Stimulated activated CD4-positive, alpha-beta T cell treated with anti-CD3 and anti-CD28 coated beads, Interleukin-4, amount 100 ng/mL, for 48 hours (primary cell): ENCODE measurements at places on chromosomes 3 and 15.

DNA sequence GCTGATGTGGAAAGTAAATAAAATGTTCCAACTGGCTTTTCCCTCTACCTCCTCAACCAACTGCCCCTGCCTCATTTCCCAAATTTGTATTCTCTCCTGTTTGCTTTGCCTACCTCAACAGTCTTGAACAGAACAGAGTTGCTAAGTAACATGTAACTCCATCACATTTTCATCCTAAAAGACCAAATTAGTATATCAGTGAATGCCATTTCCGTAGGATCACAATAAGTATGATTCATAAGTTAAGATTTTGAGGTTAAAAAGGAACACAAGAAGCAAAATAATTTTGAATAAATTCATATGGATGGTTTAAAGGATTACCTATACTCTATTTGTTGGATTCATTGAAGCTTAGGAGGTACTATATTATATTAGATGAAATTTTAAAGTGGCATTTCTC, 154.9 kb downstream of the ECT2 start:
- no peak for DNase-seq

- no peak for DNase-seq
Measured at GRCh38 chr15:59338414-59338813, 34.3 kb downstream of the MYO1E start.

- DNase-seq, result no peak
Measured at GRCh38 chr3:166257715-166258114, 420.5 kb upstream of the BCHE start.

DNA sequence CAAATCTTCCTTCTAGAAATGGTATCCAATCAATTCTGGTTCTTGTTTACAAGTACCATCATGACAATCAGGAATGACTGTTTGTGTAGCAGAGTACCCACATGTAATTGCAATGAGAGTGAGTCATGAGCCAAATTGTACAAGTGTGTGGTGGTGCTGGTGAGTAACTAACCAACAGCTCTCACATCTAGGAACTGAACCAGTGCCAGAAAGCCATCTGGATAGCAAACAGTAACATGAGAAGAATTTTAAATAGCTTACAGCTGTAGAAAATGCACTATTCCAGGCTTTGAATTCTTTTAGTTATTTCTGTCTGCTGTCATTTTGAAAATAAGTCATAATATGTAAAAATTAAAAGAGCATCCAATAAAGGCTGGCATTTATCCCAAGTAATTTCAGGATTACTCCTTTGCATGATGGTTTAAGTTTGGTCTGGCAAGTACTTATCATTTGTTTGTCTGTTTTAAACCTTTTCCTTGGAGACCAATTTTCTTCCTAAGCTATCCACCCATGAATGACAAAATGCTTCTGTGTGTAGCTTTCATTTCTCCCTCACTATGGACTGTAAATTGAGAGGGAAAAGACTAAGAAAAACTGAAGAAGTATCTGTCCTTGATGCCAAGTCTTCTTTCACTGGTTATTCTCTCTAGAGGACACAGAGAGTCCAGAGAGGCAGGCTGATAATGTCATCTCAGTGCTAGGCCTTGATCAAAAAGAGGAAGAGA, 60.0 kb downstream of the PIK3CB start:
- no peak for DNase-seq

DNA sequence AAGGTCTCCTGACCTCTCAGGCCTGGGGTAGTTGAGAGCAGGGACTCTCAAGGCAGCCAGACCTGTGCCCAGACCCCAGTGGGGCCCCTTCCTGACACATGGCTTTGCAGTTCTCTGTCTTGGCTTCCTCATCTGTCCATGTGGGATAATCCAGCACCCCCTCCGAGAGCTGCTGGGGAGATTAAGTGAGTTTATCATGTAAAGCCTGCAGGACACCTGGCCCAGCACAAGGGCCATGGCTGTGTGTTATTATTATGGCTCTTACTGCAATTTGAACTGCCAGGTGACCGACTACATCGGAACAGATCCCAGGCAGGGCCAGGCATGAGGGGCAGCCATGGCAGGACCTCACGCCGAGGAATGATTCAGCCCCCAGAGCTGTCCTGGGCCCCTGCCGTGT, 12.6 kb downstream of the DUSP7 start:
- DNase-seq, result no peak

GRCh38 chr15:41490355-41490754, 3.3 kb upstream of the ITPKA start:
- DNase-seq, result no peak

DNA sequence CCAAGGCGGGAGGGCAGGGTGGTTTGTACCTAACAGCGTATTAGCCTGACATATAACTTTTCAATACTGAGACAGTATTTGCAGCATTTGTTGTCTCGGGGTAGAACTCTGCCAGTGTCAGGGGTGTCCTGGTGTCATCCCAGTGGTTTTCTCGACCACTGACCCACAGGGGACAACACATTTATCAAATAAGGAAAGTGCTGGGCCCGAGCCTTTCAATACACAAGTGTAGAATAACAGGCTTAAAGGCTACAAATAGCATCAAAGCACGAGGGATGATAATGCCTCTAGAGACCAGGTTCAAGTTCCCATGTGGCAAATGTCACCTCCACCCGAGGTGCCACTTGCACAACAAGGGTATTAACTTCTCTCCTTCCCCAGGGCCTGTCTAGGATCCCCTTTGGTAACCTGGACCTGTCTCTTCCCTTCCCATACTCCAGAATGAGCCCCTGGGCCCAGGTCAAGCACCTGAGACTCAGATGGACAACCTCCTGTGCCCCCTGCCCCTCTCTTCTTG, 9.5 kb upstream of the SLC6A6 start:
- DNase-seq, result no peak

GRCh38 chr15:78804391-78804792, 6.9 kb downstream of the ADAMTS7 start:
- DNase-seq, result no peak

DNA sequence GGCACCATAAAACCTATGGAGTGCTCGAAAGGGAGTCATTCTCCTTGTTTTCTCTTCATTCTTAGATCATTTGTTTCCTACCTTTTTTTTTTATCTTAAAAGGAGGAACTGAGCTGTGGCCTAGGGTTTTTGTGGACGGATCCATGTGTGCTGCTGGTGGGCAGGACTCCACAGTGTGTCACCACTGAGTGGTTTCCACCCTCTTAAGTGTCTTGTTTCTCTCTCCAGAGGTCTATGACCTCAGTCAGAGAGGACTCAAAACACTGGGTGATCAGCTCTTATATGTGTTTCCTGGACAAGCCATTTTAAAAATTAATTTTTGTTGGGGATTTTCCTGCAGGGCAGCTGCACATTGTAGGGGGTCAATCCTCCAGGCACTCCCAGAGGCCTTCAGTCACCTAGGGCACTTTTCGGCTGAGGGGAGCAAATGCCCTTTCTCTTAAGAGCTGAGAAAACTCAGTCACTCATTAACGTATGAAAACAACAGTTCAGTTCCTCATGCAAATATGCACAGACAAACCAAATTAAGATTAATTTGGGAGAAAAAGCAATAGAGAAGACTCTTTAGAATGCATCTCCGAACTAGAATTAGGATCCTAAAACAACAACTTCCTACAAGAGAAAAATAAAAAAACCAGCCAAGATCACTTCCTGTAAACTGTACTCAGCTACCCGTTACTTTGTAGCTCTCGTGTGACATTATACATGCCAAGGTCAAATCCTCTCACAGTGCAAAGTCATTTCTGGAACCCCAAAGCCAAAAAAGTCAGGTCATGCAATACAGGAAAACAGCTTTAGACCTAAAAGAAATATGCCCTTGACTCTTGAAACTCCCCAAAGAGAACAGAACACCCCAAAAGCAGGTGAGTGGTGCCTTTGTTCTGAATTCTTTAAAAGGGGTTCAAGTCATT, 27.6 kb upstream of the FAM3D start:
- DNase-seq, result no peak

GRCh38 chr15:38541026-38541425, 23.6 kb downstream of the RASGRP1 start:
- no peak for DNase-seq

DNA sequence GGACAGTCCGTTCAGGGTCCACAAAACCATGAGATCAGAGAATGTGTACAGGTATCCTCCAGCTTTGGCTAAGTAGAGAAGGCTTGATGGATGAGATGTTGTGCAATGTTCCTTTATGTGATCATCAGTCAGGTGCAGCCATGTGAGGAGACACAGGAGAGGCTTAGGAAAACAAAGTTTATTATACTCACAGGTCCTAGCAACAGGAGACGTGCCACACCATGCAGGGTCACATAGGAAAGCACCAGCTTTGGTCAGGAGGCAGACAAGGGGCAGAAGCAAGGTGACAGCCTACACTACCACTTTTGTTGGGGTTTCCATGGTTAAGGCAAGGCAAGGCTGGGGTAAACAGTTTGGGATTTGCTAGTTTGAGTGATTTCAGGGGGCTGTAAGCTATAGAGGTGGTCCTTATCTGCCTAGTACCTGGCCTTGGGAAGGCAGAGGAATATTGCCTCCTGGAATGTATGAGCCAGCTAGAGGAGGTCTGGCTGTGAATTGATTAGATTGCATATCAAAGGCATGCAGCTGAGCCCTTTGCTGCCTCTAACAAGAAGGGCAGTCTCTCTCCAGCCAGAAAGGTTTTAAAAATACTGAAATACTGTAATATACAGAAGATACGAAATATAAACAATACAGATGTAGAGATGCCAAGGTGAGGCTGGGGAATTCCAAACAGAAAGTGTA, 248.6 kb downstream of the RYR3 start:
- DNase-seq, result no peak

DNA sequence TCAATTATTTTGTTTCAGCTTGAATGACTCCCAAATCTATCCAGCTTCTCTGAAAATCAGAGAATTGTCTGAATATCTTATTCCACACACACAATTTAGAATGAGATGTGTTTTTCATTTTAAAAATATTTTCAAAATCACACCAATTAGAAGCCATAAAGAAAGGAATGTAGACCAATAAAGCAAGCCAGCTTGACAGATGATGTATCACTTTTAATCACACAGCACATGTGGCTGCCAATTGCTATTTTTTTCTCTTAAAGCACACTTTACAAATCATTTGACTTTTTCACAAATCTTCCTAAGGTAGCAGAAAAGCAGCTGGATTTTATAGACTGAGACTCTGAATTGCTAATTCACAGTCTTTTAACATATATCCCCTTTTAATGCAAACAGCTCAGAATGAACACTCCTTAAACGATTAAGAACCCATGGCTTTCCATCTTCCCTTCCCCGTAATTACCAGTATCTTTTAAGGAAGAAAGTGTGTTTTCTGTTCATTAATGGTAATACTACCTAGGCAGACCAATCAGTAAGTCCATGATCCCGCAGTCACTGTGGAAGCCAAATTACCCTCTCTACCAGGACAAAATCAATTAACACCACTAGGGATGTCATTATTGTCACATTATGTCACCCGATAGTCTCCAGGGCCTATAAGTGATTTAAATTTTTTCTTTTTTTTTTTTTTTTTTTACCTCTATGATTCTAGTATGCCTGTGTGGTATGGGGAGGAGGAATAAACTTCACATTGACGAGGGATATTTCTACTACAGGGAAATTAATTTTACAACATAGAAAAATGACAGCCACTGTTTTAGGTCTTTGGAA, 250.0 kb upstream of the VEPH1 start:
- no peak for DNase-seq

DNA sequence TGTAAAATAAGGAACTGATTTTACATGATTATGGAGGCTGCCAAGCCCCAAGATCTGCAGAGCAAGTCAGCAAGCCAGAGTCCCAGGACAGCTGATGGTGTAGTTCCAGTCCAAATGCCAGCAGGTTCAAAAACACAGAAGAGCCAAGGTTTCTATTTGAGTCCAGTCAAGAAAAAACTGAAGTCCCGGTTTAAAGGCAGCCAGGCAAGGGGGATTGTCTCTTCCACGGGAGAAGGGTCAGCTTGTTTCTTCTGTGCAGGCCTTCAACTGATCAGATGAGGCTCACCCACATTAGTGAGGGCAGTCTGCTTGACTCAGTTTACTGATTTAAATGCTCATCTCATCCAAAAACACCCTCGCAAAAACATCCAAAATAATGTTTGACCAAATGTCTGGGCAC, 246.2 kb downstream of the PLCL2 start:
- no peak for DNase-seq

- no peak for DNase-seq
Measured at GRCh38 chr3:61979638-61980037, 393.7 kb downstream of the FEZF2 start.

DNA sequence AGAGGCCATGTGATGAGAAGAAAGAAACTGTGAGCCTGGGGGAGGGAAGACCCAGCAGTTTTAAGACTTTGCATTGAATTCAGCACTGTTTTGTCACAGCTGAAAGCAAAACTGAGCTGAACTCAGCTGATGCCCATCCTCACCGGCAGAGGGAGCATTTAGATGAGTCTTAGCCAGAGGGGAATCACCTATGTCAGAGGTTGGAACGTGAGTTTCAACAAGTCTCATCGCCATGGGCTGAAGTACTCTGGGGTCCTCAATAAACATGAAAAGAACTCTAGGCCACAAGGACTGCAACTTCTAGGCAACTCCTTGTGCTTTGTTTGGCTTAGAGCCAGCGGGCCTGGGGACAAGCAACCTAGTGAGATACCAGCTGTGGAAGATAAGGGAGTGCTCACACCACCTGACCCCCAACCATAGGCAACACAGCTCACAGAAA, 324.5 kb downstream of the TBL1XR1 start:
- peak; percentile 36 for DNase-seq

DNA sequence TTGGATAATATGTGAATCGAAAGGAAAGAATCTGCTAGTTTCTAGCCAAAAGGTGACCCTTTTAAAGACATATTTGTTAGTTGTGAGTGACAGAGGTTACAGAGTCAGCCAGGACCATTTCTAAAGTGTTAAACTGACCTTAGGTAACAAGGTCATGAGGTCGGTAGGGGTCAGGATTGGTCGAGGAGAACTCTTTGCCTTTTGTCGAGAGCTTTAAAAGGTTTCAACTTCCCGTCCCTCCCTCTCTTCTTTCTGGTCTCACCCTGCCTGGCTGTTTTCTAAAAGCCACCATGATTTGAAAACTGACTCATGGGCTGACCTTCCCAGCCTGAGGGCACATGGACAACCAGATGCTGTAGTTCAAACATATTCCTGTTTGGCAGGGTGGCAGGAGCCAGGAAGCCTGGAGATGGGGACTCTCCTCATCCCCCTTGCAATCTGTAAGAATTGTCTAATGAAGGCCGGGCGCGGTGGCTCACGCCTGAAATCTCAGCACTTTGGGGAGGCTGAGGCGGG, 25.8 kb upstream of the PRTG start:
- DNase-seq, result no peak

DNA sequence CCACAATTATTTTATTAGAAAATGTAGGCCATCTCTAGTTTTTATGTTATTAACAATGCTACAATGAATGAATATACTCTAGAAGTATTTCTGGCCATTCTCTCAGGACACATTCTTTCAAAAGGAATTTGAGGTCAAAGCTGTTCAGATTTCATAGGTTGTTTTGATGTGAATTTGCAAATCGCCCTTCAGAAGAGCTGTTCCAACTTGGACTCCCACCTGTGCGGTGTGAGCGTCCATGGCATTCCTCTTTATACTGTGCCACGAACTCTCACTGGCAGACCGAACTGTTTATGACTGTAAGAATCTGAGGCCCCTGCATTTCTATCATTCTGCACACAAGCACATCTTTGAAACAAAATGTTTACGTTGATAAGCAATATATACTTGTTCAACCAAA, 18.6 kb upstream of the SLC24A5 start:
- DNase-seq, result no peak

- no peak for DNase-seq
Measured at GRCh38 chr15:28876131-28876844, 9.5 kb upstream of the APBA2 start.
